ENCODE measurements at places on chromosomes 4 and X.
A peak's percentile ranks its signal among the peaks of the same experiment; 100 is the strongest.

DNA sequence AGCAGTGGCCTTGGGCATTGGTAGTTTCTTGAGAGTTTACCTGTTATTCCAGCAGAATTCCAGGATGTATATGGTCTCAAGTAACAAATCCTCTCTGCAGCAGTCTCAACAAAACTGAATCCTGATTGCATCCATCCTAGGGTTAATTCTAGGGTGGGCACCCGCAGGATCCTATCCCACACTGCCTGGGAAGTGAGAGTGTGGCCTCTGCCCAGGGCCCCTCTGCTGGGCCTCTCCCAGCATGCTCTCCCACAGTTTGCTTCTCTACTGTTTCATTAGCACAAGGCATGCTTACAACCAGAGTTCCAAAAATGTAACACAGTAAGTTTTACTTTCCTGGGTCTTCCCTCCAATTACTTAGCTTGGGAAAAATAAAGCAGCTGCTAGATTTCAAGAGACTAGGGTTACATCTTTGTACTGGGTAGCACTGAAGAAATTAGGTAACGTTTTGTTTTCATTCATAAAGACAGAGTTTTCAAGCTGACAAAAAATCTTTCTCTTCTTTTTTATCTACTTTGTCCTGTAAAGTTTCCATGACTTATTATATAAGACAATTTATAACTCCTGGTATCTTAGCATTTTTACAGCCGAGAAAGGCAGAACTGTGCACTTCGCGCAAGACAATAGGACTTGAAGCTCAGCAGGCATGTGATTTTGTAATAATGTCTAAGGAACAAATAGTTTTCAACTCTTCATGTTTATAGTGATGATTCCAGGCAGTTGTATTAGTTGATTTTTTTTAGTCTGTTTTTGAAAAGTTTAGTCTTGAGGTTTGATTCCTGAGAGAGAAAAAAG, 131.2 kb upstream of the PCDH18 start:
- DNase-seq = no peak

GRCh38 chr4:84814094-84814750, 152.3 kb downstream of the WDFY3 start:
- peak; percentile 94 for DNase-seq

DNA sequence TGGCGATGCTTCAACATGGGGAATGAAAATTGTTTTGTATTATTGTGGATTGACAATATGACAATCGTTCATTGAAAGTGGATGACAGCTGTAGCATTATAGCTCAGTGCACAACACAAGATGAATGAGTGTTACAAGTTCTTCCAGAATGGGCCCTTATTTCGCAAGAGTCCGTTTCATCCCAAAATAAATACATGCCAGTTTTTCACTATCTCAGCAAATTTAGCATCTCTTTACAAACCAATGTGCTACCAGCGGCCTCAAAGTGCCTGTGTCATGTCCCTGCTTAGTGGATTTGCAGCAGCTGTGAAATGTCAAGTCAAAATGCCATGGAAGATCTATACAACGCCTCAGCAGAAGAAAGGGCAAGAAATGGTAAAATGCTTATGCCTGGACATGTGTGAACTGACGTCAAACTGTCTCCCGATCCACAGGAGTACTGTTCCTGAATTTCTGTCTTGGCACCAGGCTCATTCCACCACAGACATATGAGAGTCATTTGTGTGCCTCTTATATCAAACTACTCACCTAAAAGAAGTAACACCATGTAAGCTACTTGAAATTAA, 109.6 kb downstream of the MAML3 start:
- peak; percentile 30 for DNase-seq

- no peak for DNase-seq
Observed at GRCh38 chr4:102076622-102077021, 268.7 kb downstream of the SLC39A8 start.

DNA sequence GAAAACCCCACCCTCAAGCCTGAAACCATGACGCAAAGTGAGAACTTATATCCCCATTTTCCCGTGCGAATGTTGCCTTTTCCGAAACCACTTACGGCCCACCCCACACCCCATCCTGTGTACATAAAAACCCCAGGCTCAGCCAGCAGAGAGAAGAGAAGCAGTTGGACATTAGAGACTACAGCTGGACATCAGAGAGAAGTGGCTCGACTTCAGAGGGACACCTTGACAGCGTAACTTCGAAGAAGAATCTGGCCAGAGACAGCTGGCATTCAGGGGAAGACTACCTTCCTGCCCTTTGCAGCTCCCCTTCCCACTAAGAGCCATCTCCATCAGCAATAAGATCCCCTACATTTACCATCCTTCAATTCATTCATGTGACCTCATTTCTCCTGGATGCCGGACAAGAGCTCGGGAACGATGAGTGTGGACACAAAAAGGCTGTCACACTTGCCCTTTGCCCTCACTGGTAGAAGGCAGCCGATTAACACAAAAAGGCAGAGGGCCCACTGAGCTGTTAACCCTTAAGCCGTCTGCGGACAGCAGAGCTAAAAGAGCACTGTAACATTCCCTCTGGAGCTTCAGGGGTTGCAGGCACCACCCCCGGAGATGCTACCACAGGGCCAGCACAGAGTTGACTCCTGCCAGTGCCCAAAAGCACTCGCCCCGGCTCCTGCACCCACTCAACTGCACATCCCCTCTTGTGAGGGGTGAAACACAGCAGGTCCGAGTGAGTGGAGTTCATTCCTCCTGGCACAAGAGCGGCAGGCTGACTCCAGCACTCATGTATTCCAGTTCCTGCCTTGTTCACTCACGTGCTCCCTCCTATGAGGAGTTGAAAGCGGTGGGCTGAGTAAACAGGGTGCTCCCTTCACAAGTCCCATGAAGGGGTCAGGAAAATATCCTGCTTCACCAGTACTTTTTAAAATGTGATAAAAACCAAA, 7.5 kb downstream of the CHM start:
- no peak for DNase-seq

DNA sequence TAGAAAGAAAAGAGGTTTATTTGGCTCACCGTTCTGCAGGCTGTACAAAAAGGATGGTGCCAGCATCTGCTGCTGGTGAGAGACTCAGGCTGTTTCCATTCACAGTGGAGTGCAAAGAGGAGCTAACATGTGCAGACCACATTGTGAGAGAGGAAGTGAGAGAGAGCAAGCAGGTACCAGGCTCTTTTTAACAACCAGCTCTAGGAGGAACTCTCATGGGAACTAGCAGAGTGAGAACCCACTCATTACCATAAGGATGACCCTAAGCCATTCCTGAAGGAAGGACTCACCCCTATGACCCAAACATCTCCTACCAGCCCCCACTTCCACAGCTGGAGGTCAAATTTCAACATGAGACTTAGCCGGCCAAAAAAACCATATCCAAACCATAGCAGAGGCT, 158.6 kb upstream of the ADGRL3 start:
- DNase-seq = no peak

- no peak for DNase-seq
Observed at GRCh38 chr4:71006203-71006907, 12.9 kb downstream of the DCK start.

GRCh38 chr4:7993671-7994070, 54.0 kb upstream of the AFAP1 start:
- DNase-seq = no peak

GRCh38 chrX:3518870-3519269, 172.4 kb upstream of the MXRA5 start:
- peak; percentile 98 for DNase-seq

DNA sequence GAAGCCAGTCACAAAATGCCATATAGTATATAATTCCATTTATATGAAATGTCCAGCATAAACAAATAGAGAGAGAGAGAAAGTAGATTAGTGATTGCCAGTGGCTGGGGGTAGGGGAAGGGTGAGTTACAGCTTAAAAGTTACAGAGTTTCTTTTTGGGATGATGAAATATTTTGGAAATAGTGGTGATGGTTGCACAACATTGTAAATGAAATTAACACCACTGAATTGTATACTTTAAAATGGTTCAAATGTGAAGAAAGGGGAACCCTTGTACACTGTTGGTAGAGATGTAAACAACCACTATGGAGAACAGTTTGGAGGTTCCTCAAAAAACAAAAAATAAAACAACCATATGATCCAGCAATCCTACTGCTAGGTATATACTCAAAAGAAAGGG, 131.2 kb upstream of the GPC4 start:
- peak; percentile 7 for DNase-seq

- DNase-seq = no peak
Observed at GRCh38 chr4:36241771-36242170, 2.5 kb downstream of the ARAP2 start.

GRCh38 chr4:107654694-107655093, 65.3 kb downstream of the PAPSS1 start:
- DNase-seq = no peak

- peak; percentile 41 for DNase-seq
Observed at GRCh38 chr4:100949350-100949935, 397.9 kb downstream of the PPP3CA start.

- no peak for DNase-seq
Observed at GRCh38 chr4:55721651-55722050, 85.6 kb upstream of the NMU start.

DNA sequence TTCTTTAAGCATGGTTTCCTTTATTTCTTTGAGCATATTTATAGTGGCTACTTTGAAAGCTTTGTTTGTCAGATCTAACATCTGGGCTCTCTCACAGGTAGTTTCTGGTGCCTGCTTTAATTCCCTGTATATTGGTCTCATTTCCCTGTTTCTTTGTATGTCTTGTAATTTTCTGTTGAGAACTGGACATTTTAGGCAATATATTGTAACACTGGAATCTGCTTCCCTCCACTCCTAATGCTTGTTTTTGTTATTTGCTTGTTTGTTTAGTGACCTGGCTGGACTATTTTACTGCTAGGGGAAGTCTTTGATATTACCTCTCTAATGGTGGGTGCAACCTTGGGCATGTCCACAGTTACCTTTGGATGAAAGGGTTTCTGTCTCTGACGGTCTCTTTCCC, 25.0 kb downstream of the BMPR1B start:
- DNase-seq = no peak

- peak; percentile 76 for DNase-seq
Observed at GRCh38 chr4:149345424-149345823, 470.2 kb downstream of the IQCM start.

DNA sequence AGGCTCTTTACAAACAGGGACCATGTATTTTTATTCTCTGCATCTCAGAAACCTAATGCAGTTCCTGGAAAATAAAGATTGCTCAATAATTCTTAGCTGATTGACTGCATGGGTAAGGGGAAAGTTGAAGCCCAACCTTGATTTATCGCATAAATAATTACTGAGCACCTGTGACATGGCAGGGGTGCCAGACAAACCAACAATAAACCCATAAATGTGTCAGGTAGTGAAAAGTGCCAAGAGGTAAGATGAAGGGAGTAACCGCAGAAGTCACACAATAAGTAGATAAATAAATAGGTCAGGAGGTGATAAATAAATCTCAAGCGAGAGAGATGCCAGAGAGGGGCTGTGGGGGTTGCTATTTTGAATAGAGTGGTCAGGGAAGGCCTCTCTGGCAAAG, 20.1 kb upstream of the AP1S2 start:
- DNase-seq = no peak

GRCh38 chr4:97317671-97318070, 825.6 kb downstream of the STPG2 start:
- DNase-seq = no peak

DNA sequence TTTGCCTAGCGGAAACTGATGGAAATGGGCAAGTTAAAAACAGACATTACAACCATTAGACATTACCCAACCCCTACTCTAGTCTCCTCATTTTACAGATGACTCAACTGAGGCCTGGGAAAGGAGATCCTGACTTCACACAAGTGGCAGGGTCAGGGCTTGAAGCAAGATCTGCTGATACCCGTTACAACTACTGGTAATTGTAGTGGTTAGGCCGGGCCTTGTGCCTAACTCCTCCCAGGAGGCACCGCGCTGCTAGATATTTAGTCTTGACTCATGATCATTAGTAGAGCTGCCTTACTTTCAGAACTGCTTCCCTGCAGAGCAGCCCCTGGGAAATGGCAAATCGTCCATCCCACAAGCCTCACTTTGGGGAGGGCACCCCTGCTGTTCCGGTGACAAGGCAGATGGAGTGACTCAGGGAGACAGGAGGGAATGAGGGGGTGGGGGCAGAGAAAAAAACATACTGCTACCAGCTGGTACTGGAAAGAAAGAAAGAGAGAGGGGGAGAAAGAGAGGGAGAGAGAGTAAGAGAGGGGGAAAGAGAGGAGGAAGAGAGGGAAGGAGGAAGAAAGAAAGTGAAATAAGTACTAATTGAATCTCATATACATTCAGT, 12.2 kb downstream of the ARHGEF6 start:
- peak; percentile 96 for DNase-seq

DNA sequence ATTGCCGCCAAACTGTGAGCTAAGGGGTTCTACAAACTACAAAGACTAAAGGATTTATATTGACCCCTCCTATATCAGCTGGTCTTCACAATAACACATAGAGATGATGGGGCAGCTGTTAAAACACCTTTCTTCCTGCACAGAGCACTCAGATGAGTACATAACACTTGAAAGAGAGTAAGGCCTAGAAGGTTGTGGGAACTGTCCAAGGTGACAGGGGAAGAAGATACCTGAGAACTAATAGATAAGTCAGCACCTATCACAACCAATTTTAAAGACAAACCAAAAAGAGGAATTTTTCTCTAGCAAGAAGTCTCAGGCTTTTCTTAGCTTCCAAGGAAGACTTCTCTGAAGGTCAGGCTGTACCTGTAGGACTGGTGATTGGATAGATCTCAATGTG, 19.1 kb upstream of the CXCL6 start:
- no peak for DNase-seq

- peak; percentile 75 for DNase-seq
Observed at GRCh38 chrX:131816551-131817136, 206.5 kb upstream of the STK26 start.

DNA sequence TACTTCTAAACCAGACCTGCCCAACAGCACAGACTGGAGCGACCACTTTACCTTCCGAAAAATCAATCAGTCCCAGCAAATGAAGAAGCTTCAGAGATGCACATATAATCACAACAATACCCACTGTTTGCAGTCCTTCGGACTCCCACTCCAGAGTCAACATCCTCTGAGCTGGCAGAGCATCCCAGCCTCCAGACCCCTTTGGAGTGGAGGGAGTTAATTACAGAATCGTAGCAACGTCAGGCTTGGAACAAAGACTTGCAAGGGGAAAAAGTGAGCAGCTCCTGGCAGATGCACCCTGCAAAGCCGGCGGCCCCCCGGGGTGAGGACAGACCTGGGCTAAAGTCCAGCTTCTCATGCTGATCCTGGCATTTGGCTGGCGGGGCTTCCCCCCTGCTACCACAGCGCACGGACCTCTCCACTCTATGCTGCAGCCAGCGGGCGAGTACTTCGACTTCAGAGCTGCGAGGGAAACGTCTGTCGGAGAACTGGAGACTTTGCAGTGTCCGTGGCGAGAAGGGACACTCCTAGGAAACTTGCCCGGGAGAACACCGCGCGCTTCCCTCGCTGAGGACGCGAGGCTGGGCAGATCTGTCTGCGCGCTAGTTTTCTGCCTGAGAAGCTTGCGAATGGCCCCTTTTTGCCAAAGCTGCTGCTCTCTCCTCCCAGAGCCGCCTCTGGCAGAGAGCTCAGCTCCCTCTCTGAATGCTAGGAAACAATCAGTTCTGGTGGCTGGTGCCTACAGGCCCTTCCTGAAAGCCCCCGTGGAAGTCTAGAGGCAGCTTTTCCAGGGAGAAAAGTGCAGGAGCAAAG, 283.7 kb downstream of the PACRGL start:
- no peak for DNase-seq

GRCh38 chrX:126164689-126165400, 1.2 kb downstream of the DCAF12L2 start:
- DNase-seq = no peak
